Upper lobe of left lung (tissue), 6 donors: ENCODE measurements at places on chromosomes 7 and 10.

DNA sequence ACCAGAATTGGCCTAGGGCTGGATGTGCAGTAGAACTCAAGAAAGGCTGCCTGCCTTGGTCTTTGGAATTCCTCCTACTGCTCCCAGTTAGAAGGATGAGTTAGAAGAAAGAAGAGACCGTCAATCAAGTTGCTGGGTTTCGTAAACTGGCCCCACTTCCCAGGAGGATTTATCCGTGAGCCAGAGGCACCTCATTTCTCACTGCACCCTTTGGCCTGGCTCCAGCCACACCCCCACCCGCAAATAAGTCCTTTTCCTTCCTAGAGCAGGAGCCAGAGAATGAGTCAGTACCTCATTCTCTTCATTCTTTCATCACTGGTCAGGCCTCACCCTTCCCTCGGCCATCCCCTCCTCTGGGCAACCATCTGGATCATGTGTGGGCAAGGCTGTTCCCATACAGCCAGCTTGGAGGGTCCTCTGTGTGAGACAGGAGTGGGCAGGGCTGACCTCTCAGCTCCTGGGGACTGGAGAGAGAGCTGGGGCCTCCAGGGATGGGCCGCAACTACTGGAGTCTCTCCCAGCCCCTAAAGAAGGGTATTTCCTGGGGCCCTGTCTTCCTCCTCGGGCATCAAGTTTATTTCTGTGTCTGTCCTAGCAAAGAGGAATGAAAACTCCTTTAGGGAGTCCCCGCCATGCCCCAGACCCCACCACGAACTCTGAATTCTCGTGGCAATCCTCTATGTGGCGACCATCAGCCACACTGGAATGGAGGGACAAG lies 87.2 kb upstream of the DUSP5 start:
- peak overlapping the region; percentile 39 for H3K27ac ChIP-seq
- no peak overlapping the region for H3K4me3 ChIP-seq
- H3K4me1 ChIP-seq = peaks cover 13% of the 10 kb centered on the region
- no peaks in the 10 kb centered on the region for H3K36me3 ChIP-seq
- H3K27me3 ChIP-seq = no peaks in the 10 kb centered on the region
- no peak for DNase-seq

DNA sequence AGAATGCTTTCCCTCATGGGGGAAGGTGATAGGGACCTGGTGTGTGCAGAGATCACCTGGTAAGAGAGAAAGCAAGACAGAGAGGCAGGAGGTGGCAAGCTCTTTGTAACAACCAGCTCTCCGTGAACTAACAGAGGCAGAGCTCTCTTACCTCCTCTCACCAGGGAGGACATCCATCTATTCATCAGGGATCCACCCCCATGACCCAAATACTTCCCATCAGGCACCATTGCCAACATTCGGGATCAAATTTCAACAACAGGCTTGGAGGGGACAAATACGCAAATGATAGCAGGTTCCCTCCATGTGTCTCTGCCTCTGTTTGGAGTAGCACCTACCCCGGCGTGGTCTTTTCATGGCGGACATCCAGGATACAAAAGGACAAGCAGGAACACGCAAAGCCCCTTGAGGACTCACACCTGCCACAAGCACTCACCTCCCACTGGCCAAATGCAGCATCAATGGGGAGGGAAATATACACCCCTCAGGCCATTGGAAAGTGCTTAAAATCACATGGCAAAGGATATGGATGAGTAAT lies 431.2 kb upstream of the AUTS2 start:
- no peaks in the 10 kb centered on the region for H3K36me3 ChIP-seq
- no peaks in the 10 kb centered on the region for H3K4me1 ChIP-seq
- DNase-seq = no peak
- no peak overlapping the region for H3K27ac ChIP-seq
- H3K27me3 ChIP-seq = no peaks in the 10 kb centered on the region

DNA sequence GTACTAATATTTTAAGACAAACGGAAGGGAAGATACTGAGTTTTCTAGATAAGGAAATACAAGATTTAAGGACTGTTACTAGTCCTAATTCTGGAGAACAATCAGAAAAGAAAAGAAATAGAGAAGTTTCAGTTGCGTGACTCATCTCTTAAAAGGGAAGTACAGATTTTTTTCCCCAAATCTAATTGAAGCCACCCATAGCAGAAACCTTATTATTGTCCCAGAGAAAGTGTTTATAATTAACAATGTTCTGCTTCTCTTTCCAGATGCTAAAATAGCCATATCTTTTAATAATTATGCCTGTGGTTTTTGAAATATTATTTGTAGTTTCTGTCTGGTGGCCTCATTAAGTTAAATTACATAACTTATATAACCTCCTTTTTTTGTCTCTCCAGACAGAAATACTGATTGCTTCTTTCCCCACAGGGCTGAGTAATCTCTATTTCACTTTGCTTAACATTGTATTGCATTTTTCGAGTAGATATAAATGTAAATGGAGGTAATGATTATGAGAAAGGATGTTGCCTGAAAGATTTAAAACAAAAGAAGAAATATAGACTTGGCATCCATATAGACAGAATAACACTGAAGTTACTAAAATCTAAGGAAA lies 240.7 kb upstream of the MBL2 start:
- no peaks in the 10 kb centered on the region for H3K27me3 ChIP-seq
- no peak overlapping the region for H3K27ac ChIP-seq
- DNase-seq = no peak
- H3K4me3 ChIP-seq = no peak overlapping the region
- no peaks in the 10 kb centered on the region for H3K36me3 ChIP-seq

- DNase-seq = peak; percentile 25
- H3K36me3 ChIP-seq = no peaks in the 10 kb centered on the region
- H3K4me3 ChIP-seq = no peak overlapping the region
- peak overlapping the region; percentile 4 for H3K27ac ChIP-seq
- peaks cover 6% of the 10 kb centered on the region for H3K4me1 ChIP-seq
Measured at GRCh38 chr10:26448706-26449435, 10.7 kb downstream of the APBB1IP start.

DNA sequence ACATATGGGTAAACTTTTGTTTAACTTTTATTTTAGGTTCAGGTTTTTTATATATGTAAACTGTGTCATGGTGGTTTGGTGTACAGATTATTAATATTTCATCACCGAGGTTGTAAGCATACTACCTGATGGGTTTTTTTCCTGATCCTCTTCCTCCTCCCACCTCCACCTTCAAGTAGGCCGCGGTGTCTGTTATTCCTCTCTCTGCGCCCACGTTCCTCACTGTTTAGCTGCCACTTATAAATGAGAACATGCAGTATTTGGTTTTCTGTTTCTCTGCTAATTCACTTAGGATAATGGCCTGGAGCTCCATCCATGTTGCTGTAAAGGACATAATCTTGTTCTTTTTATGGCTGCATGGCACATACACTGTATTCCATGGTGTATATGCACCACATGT lies 1000.0 kb upstream of the CELF2 start:
- H3K36me3 ChIP-seq = no peaks in the 10 kb centered on the region
- no peak overlapping the region for H3K4me3 ChIP-seq
- no peak for DNase-seq
- H3K4me1 ChIP-seq = no peaks in the 10 kb centered on the region
- no peaks in the 10 kb centered on the region for H3K27me3 ChIP-seq

DNA sequence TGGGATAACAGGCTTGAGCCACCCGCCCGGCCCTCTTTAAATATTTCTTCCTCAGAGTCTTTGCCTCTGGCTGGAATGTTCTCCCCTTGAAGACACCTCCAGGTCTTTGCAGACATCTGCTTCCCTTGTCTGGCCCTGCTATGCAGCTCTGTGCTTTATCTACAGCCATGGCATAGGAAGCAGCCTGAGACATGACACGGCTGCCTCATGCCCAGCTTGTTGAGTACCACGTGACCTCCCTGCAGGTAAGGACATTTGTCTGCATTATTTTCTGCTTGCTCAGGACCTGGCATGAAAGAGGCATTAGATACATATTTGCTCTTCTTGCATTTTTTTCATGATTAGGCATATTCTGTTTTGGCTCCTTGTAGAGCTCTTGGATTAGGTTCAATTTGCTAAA lies 113.8 kb upstream of the KLF6 start:
- no peak overlapping the region for H3K27ac ChIP-seq
- DNase-seq = no peak
- H3K27me3 ChIP-seq = no peaks in the 10 kb centered on the region
- no peaks in the 10 kb centered on the region for H3K36me3 ChIP-seq

GRCh38 chr7:6590645-6591110 lies 857 bp downstream of the INTS15 start:
- DNase-seq = no peak
- peak overlapping the region; percentile 97 for H3K4me3 ChIP-seq
- H3K4me1 ChIP-seq = peaks cover 19% of the 10 kb centered on the region
- H3K27me3 ChIP-seq = no peaks in the 10 kb centered on the region
- peaks cover 27% of the 10 kb centered on the region for H3K36me3 ChIP-seq

- no peak overlapping the region for H3K27ac ChIP-seq
- no peaks in the 10 kb centered on the region for H3K36me3 ChIP-seq
- no peaks in the 10 kb centered on the region for H3K27me3 ChIP-seq
Measured at GRCh38 chr10:77455561-77455960, 182.0 kb downstream of the KCNMA1 start.

DNA sequence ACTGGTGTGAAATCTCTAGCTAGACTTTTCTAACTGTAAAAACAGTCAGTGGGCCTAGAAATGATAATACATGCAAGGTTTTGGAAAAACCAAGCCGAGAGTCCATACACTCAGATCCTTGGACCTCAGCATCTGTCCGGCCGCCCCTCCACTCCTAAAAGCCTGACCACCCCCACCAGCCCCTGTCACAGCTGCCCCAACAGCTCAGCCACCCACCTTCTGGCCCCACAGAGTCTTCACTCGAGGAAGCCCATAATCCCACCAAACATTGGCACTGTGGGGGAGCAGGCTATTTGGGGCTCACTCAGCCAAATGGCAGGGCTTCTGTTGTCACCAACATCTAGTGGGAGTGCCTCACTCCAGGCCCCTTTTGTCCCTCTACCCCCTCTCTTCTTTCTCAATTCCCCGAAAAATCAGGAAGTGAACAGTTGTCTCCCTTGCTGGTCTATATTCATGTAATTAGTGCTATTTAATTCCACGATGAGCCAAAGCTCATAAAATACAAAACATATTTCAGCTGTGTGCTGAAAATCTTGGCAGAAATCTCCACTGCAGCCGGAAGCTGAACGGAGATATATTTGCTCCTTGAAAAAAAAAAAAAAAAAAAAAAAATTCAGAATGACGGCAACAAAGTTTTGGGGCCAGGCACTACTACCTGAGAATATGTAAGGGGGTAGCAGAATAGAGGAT lies 55.5 kb downstream of the PLXNA4 start:
- no peaks in the 10 kb centered on the region for H3K27me3 ChIP-seq
- no peak for DNase-seq
- H3K4me3 ChIP-seq = no peak overlapping the region
- no peak overlapping the region for H3K27ac ChIP-seq

- H3K4me1 ChIP-seq = peaks cover 44% of the 10 kb centered on the region
- no peaks in the 10 kb centered on the region for H3K36me3 ChIP-seq
- no peaks in the 10 kb centered on the region for H3K27me3 ChIP-seq
- DNase-seq = no peak
Measured at GRCh38 chr7:30162622-30163124, 27.9 kb downstream of the MTURN start.

- H3K4me3 ChIP-seq = no peak overlapping the region
- no peak for DNase-seq
- no peaks in the 10 kb centered on the region for H3K27me3 ChIP-seq
- no peak overlapping the region for H3K27ac ChIP-seq
- H3K4me1 ChIP-seq = no peaks in the 10 kb centered on the region
Measured at GRCh38 chr10:98186681-98187080, 52.2 kb downstream of the R3HCC1L start.
